ENCODE measurements at places on chromosomes 7 and 10.

DNA sequence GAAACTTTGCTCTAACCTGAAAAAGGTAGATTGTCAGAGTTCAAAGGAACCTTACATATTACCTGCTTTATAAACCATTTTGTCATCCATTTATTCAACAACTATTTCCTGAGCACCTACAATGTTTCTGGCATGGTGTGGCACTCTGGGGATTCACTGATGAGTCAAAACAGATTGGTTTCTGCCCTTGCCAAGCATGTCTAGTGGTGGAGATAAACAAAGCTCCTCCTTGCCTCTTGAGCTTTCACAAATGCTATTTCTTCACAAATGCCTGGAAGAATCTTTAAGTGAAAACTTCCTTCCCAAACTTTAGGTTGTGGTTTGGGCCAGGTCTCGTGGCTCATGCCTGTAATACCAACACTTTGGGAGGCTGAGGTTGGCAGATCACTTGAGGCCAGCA, 85.1 kb upstream of the RELN start:
- no peak for DNase-seq

GRCh38 chr7:66265566-66265965, 60.4 kb downstream of the TPST1 start:
- no peak for DNase-seq

DNA sequence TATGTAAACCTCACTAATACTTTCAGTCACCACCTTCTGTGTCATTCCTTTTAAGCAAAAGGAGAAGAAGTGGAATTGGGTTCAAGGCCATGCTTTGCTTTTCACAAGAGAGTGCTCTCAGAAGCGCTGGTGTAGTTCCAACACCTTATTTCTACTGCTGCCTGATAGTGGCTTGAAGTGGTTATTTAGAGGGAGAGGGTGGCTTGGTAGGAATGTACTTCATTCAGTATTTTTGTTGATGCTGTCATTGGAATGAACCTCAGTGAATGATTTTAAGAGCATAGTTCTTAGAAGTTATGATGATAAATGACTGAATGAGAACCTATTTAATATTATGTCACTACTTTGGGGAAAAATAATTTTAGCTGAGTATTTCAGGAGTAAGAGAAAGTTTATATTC, 396.7 kb downstream of the EXOC4 start:
- no peak for DNase-seq

DNA sequence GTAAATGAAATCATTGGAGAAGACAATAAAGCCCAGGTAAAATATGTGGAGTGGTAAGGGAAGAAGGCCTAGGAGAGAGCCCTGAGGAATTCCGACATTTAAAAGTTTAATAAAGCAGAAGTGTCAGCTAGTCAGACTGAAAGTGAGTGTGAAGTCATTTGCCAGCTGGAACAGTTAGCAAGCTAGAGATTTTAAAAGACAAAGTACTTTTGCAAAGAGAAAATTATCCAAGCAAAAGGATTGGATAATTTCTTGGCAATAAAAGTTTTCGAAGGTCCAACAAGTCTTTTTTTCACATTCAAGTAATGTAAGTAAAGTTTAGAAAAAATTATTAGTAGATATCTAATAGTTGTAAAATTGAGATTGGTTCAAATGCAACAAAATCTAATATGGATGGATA, 27.1 kb upstream of the SEMA3C start:
- no peak for DNase-seq

GRCh38 chr7:95435422-95435780, 573 bp upstream of the PON2 start:
- DNase-seq, result no peak

DNA sequence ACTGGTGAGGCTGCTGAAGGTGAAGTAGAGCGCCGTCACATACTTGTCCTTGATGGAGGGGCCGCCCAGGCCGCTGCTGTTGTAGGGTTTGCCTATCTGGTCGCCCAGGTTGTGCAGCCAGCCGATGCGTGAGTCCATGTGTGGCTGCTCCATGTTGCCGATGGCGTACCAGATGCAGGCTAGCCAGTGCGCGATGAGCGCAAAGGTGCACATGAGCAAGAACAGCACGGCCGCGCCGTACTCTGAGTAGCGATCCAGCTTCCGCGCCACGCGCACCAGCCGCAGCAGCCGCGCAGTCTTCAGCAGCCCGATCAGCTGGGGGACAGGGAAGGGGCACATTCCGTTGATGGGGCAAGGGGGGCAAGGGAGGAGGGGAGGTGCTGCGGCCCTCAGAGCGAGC, 26.6 kb downstream of the KCNH2 start:
- no peak for DNase-seq

GRCh38 chr10:126014309-126014708, 117.9 kb downstream of the FANK1 start:
- DNase-seq, result no peak

DNA sequence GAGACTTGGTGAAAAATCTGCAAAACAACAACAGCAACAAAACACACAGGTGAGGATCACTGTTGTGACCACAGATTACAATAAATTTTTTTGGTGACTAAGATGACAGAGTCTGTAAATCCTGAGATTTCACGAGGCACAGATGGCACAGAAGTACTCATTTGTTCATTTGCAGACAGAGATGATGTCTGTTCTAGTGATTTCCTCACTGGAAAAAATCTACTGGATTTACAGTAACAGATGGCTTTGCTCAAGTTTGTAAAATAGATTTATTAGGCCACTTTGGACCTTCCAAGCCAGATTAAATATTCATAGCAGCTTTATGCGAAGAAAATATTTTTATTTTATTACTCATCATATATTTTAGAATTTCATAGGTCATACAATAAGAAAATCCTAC, 113.5 kb upstream of the IL6 start:
- DNase-seq, result no peak

DNA sequence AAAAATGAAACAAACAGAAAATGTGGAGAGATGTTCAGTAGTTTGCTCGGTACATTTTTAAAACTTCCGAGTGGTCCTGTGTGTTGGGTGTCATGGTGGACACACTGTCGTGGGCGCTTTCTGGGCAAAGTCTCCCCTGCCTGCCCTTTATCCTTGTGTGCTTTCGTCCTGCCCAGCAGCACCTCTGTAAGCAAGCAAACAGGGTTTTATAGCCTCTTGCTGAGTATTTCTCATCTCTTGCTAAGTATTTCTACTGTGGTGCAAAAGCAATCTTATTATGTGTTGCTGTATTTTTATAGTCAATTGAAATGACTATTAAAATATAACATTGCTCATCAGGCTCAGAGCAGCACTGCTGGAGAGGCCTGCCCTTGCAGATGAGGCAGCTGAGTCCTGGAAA, 48.7 kb downstream of the DOCK1 start:
- DNase-seq, result no peak

DNA sequence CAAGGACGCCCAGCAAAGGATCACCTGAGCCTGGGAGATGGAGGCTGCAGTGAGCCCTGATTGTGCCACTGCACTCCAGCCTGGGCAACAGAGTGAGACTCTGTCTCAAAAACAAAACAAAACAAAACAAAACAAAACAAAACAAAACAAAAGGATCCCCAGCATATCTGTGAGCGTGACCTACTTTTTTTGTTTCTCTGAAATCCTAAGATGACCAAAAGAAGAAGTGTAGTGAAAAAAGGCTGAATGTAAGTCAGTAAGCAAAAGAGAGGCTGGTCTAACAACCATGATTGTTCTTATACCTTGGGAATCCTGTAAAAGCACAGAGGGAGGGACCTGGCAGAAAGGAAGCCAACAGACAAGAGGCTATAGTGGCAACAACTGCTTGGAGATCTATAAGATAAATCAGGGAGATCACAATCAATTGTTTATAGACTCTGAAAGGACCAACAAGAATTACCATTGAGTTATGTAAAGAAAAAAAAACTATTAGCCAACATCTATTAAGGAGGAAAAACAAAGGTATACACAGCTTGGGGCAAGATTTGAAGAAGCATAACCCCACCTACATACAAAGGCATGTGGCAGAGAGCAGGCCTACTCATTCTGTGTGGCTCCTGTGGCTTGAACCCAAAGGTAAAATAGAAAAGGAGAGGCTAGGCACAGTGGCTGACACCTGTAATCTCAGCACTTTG, 255.2 kb upstream of the KLF14 start:
- no peak for DNase-seq

GRCh38 chr7:107660381-107661080, at the start of gene SLC26A4:
TSS of gene SLC26A4 (plus strand) at chr7:107660828. CDS start at chr7:107661642, 814 bp downstream.
- no peak for DNase-seq

GRCh38 chr10:124707144-124707467, 37.1 kb downstream of the FAM53B start:
- no peak for DNase-seq

- DNase-seq, result no peak
These were observed 675.0 kb upstream of the ANKRD30A start for GRCh38 chr10:36450380-36450779.

DNA sequence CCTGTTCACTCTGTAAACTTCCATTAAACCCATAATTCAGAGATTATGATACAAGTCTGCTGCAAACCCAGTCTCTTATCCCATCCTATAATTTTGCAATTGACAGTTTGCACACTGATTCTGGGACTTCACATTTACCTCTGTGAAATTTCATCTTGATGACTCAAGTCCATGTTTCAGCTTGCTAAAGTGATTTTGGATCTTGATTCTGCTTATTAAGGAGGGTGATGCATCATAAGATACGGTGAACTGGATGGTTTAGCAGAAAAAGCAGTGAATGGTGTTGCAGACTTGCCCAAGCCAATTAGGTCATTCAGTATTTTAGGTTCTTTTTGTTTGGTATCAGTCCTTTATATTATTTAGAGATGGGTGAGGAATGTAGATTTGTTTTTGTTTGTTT, 125.5 kb upstream of the PODXL start:
- no peak for DNase-seq

GRCh38 chr10:113455947-113456346, 96.9 kb upstream of the HABP2 start:
- no peak for DNase-seq

DNA sequence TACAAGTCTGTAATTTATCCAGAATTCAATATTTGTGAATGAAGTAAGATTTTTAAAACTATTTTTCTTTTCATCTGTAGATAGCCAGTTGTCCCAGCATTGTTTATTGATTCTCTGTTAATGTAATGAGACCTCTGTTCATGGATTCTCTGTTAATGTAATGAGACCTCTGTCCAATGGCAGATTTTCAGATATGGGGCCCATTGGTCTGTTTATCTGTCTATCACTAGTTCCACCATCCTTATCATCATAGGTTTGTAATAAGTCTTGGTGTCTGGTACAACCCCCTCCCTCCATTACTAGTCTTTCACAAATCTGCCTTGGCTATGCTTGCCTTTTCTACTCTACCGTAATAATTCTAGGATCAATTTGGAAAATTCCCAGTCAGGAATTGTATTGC, 276.6 kb downstream of the ARHGAP12 start:
- DNase-seq, result no peak

GRCh38 chr7:90797596-90797995, 201.5 kb downstream of the CDK14 start:
- no peak for DNase-seq

DNA sequence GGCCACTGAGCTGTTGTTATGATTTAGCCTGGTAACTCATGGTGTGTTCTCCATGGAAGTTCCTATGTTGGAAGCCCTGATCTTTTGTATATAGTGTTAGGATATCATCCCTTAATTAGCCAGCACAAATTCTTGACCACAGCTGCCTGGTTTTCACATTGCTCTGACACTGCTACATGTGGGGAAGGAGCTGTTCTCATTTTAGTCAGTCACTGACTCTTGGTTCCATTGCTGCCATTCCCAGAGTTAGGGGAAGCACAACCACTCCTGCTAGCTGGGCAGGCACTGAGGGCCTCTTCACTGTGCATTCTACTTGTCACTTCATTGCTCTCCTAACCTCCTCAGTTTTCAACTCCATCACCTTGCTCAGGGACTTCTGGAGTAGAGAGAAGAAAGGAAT, 98.4 kb upstream of the GJD4 start:
- DNase-seq, result no peak

- no peak for DNase-seq
These were observed 76.0 kb upstream of the LEP start for GRCh38 chr7:128164955-128165670.

All from CD14-positive monocyte (primary cell).